SK-N-DZ (cell line): ENCODE measurements at places on chromosomes 2 and 18.

DNA sequence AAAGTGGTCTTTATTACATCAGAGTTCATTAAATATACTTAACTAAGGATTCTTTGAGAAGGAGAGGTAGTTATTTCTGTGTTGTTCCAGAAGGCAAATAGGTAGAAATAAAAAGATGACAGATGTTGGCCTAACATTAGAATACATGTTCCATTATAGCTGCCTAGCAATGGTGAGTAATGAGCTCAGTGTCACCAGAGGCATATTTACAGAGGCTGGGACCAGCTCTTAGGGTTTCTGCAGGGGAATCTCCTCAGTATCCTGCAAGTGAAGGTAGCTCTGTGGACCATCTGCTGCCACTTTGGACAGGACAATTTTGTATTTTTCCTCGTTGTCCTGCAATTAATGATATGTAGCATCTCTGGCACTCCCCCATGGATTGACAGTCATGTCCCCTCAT, 416.0 kb downstream of the THSD7B start:
- DNase-seq = no peak

- DNase-seq = no peak
Measured at GRCh38 chr2:8219096-8219495, 462.8 kb upstream of the ID2 start.

DNA sequence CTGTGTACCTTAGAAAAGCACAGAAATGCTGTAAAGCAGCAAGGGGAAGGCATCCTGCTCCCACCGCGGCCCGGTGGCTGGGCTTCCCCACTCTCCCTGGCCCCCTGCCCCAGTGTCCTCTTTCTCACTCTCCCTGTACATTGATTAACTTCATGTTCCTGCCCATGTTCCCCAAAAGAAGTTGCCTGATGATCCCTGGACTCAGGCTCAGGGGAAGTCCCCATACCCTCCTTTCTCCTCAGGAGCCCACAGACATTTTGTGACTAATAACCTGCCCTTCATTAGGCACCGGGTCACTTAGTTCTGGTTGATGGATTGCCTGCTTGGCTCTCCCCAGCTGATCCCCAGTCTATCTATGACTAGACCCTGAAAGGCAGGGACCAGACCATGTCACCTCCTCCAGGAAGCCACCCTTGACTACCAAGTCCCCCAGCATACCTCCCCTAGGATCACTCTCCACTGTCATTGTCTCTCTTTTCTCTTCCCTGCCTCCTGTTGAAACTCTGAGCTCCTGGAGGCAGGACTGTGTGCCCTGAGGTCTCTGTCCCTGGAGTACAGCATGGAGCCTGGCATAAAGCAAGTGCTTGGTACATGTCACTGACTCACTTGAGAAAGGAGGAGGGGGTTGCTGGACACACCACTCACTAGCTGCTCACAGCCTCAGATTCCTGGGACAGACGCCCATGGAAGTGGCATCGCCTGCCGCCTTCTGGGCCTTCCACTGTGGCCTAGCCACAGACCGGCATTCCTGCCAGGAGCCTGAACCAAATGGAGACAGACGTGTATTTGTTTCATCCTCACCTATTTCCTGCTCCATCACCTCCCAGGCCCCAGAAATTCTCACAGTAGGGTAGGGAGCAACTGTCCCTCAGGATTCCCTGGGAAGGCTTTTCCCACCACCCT, 13.5 kb downstream of the MALL start:
- no peak for DNase-seq

GRCh38 chr2:129347486-129348217, 631.8 kb upstream of the RAB6C start:
- DNase-seq = no peak

- DNase-seq = no peak
Measured at GRCh38 chr2:143524119-143524553, 394.9 kb downstream of the ARHGAP15 start.

GRCh38 chr2:39772086-39772811, 6.8 kb downstream of the THUMPD2 start:
- no peak for DNase-seq

- no peak for DNase-seq
Measured at GRCh38 chr2:233901367-233901766, 15.8 kb upstream of the TRPM8 start.

- no peak for DNase-seq
Measured at GRCh38 chr2:111140815-111141214, 20.1 kb downstream of the BCL2L11 start.

DNA sequence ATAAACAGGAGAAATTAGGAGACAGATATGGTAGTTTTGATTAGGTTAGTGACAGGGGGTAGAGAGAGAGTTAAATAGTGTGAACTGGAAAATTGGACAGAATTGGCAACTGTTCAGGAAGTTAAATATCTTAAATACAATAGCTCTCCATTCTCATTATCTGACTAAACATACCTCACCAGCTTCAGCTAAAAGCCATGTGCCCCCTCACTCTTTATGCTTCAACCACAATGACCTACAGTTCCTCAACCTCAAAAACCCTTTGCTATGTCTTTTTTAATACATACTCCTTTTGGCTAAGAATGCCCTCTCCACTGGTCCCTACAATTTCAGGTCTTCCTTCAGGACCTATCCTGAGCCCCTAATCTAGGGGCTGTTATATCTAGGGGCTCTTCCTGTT, 740.2 kb upstream of the ZEB2 start:
- DNase-seq = no peak

- DNase-seq = no peak
Measured at GRCh38 chr2:44342854-44343253, 18.4 kb downstream of the PREPL start.

GRCh38 chr2:86027922-86028765, 77.5 kb downstream of the POLR1A start:
- DNase-seq = no peak

- no peak for DNase-seq
Measured at GRCh38 chr18:9337873-9338272, 3.3 kb downstream of the TWSG1 start.

GRCh38 chr18:60228609-60229595, 143.7 kb downstream of the MC4R start:
- DNase-seq = no peak

DNA sequence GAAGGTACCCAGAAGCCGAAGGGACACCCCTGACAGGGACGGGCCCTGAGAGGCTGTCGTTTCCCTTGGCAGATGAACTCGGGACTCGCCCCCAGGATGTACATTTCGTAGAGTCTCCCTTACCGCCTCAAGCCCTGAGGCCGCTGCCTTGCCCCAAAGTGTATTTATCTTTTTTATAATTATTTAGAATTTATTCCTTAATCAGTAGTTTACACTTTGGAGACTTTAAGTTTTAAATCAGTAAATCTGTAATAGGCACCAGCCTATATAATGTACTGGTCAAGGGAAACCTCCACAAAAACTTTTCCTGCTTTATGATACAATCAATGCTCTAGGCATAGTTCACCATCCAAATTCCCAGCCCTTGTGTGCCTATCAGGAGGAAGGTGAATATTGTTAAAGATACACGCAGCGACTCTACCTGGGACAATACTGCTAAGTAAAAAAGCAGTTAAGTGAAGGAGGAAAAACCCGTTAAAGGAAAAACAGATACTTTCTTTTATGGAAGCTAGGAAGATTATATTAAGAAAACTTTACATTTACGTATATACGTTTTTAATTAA, 848 bp downstream of the VRK2 start:
- DNase-seq = no peak

DNA sequence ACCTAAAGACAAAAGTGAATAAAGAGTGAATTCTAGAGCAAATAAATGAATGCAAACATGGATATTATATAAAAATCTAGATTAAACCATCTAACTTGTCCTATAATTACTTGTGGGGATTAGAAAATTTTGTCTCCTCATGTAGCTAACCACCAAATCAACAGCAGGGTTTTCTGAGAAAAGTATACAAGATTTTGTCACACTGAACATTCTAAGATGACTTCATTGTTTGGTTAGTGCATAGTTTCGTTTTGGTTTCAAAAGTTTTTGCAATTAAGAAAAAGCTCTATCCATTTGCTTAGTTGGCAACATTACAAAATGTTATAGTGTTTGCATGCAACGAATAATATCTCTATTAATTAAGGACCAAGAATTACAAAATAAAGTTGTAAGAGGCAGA, 125.0 kb downstream of the LRP2 start:
- no peak for DNase-seq

- no peak for DNase-seq
Measured at GRCh38 chr2:177315364-177315763, 50.8 kb upstream of the NFE2L2 start.

DNA sequence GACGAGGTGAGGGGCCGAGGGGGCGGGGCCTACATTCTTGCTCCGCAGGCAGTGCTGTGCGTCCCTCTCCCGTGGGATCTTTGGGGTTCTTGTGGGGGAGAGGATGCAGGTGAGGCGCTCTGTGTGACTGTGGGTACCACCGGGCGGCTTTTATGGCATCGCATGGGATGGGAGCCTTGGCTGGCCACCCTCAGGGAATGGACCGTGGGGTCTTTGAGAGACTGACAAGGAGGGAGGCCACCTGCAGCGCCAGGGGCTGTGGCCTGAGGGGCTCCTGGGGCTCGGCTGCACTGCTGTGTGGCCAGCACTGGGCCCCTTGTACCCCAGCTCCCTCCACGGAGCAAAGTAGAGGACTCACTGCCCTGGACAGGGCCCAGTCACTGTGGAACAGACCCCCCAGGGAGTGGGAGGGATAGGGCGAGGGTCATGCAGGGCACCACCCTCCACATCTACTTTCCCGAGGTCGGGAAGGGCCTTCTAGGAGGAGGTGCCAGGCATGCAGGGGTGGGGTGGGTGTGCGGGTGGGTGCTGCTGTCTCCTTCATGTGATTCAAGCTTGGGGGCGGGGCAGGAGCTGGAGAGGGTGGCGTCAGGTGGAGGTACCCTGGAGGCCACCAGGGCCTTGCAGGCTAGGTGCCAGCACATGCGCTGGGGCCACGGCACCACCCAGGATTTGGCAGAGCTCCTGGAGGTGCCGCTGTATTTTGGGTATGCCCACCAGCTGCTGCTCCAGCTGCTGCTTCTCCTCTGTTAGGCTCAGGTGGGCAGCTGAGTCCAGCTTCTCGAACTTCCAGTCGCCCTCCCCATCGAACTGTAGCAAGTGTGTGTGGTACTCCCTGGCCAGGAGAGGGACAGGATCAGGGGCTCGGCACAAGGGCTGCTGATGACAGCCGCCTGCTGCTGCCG, 1072.4 kb downstream of the RPIA start:
- no peak for DNase-seq

DNA sequence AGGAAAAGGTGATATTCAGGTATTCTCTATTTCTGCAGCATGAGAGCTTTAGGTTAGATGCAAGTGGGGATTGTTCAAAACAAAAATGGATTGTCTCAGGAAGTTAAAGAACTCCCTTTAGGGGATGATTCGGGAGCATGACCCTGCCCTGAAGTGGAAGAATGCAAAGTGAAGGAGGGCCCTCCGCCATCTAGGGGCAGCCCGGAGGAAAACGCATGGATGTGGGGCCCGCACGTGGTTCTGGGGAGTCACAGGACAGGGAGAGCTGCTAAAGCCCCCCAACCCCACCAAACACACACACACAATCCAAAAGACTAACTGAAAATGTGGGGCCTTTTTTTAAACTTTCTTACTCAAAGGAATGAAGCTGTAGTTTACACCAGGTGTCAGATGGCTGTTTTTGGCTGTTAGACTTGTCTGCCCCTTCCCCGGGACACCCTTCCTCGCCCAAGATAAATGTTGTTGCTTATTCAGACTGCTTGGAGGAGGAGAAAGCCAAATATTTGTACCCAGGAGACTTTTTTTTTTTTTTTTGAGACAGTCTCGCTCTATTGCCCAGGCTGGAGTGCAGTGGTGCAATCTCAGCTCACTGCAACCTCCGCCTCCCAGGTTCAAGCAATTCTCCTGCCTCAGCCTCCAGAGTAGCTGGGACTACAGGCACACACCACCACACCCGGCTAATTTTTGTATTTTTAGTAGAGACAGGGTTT, 78.8 kb downstream of the HNRNPLL start:
- no peak for DNase-seq

GRCh38 chr2:190678444-190679162, 29.7 kb downstream of the NAB1 start:
- DNase-seq = no peak

DNA sequence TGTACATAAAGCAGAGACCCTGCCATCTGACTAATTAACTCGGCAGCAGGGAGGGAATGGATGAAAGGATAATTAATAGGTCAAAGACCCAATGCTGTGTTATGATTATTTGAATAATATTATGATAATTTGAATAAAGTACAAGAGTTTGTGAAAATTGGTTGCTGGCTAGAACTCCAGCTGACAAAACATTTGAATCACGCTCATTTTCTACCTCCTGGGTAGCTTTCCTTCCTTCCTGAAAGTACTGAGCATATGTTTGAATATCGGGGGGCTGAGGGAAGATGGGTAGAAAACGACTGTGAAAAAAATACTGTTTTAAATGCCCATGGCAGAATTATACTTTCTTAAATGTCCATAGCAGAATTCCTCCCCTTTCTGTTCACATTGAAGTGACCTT, 243.6 kb upstream of the RBMS1 start:
- DNase-seq = no peak

- no peak for DNase-seq
Measured at GRCh38 chr2:207231967-207232366, 66.2 kb upstream of the KLF7 start.

DNA sequence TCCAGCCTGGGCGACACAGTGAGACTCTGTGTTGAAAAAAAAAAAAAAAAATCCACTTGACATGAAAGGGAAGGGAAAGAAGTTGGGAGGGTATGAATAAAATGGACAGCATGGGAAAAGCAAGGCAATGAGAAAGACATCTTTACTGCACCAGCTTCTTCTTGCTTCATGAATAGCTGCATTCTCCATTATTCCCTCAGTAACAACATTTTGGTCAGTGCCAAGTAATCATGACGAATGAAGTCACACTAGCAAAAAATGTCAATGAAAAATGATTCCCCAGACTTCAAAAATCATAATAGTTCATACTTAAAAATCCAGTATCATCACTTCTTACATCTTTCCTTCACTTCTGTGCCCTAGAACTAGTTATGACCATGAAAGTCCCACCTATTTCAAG, 30.4 kb downstream of the ADAM17 start:
- DNase-seq = no peak

- DNase-seq = no peak
Measured at GRCh38 chr2:199025146-199025545, 432.6 kb downstream of the SATB2 start.

DNA sequence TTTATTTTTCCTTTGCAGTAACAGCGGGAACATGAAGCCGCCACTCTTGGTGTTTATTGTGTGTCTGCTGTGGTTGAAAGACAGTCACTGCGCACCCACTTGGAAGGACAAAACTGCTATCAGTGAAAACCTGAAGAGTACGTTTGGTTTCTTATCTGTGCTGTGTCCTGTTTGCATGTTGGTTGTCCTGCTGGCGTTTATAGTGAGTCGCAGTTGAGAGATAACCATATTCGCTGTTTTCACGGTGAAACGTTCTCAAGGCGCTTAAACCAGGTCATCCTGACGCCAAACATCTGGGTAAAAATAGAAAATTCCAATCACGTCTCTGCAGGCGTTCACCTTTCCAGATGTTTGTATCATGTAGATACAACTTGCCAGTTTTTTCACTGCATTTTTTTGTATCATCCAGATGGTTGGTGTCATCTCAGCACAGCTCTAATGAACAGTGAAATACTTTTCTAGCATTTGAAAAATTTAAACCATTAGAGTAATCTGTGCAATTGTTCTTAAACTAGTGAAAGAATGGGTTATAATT, 21.2 kb downstream of the CLUL1 start:
- no peak for DNase-seq
